Stimulated activated CD8-positive, alpha-beta memory T cell treated with anti-CD3 and anti-CD28 coated beads, Interleukin-7, amount 100 ng/mL, for 4 hours (primary cell): ENCODE measurements at places on chromosomes 11 and 22.

DNA sequence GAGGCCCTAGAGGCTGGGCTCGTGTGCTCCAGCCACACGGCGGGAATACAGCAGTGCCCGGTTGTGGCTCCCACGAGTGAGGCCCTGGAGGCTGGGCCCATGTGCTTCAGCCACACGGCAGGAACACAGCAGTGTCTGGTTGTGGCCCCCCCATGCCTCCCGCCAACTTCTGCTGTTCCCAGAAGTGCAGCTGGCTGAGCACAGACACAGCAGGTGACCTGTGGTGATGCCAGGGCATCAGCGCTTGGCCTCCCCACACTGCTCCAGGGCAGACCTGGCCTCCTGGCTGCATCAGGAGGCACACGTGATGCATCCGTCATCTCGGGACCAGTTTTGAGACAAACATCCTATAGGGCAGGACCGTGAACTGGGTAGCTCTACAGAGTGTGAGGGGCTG is 110.3 kb downstream of the KCNQ1OT1 start:
- no peak for DNase-seq

DNA sequence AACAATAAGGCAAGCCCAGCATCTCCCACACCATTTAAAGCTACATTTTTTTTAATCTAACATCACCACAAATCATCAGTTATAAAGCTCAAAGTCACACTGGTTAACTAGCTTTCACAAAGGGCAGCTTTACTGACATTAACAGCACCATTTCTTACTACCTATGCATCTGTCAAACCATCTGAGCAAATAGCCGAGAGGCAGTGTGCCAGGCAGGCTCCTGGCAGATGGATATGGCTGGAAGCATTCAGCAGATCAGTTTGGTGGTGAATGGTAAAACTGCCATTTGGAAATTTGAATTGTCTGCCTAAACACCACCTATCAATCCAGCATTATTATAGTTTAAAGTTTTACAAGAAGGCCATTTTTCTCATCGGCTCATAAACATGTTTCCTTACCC is 131.2 kb downstream of the TTC28 start:
- DNase-seq = no peak

GRCh38 chr11:46457659-46458424 is 66.3 kb upstream of the CHRM4 start:
- DNase-seq = no peak

DNA sequence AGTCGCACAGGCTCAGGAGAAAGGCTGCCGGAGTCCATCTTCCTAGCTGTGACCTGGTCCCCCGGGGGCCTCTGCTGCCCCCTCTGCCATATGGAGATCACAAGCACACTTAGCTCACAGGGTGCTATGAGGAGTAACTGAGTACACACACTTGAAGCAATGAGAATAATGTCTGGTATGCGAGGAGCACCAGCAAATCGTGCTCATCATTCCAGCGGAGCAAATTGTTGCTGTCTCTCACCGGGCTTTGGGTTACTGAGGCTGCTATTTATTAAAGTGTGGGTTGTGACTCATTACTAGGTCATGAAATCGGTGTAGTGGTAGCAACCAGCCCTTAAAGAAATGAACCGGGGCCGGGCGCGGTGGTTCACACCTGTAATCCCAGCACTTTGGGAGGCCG is 48.1 kb upstream of the EIF3D start:
- DNase-seq = no peak

DNA sequence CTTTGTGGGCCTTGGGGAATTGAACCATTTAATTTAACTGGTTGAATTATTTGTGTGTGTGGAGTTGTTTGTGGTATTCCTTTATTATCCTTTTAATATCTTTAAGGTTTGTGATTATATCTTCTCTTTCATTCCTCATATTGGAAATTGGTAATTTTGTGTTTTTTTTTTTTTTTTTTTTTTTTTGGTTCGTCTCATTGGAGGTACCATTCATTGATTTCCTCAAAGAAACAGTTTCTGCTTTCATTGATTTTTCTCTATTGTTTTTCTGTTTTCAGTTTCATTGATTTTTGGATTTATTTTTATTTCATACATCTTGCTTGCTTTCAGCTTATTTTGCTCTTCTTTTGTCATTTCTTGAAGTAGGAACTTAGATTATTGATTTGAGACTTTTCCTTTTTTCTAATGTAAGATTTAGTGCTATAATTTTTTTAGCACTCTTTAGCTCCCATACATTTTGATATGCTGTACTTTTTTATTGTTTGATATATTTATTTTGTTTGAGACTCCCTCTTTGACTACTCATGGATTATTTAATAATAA is 31.0 kb upstream of the MAPK1 start:
- no peak for DNase-seq

GRCh38 chr11:80529726-80530125 is 1088.9 kb upstream of the TENM4 start:
- DNase-seq = no peak

DNA sequence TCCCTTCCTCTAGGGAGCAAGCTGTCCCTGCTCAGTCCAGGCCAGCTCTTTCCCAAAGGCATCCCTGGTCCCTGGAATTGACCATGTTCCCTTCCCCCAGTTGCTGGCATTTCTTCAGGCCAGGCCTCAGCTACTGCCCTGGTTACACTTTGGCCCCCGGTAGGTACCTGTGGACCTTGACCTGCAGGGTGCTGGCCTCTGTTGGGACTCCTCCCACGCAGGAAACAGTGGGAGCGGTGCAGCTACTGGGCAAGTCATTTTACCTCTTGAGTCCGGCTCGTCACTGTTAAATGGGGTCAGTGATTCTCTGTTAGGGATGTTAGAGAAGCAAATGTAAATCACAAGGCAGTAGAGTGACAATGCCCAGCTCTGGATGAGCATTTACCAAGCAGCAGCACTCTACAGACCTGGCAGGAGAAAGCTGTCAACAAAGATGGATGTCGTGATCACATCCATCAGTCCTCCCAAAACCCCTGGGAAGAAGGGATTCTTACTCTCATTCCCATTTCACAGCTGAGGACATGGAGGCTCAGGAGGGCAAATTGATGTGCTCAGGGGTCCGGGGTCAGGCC is 16.9 kb downstream of the MYO7A start:
- DNase-seq = no peak

DNA sequence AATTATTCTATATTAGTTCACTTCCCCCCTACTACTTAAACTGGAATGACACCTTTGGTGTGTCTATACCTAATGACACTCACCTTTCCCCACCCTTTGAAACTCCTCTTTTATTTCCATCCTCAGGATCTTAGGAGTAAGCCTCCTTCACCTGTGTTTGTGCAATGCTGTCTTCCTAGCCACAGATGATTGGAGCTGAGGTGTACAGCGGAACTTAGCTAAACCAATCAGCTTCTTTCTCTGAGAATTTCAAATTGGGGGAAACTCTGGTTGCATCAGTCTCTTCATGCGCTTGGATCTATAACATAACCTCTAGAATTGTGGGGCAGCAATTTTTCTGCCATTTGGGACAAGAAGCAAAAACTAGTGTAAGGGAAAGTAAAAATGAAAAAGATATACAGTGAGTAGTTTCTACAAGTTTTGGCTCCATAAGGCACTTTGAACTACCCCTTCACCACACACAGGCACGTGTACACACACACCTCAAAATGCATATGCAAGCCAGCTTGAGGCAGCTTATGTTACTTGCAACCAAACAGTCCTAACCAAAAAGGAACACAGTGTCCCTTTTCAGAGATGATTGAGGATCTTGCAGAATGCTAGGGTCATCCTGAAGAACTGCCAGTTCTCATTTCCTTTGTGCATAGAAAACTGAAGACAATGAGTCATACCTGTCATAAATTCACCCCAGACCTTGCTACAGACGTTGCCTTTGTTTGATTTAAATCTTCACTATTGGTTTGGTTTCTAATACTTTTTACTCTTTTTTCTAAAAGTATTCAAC is 36.0 kb upstream of the LDLRAD3 start:
- DNase-seq = no peak

GRCh38 chr11:2318123-2318522 is 16.3 kb downstream of the TSPAN32 start:
- DNase-seq = no peak

DNA sequence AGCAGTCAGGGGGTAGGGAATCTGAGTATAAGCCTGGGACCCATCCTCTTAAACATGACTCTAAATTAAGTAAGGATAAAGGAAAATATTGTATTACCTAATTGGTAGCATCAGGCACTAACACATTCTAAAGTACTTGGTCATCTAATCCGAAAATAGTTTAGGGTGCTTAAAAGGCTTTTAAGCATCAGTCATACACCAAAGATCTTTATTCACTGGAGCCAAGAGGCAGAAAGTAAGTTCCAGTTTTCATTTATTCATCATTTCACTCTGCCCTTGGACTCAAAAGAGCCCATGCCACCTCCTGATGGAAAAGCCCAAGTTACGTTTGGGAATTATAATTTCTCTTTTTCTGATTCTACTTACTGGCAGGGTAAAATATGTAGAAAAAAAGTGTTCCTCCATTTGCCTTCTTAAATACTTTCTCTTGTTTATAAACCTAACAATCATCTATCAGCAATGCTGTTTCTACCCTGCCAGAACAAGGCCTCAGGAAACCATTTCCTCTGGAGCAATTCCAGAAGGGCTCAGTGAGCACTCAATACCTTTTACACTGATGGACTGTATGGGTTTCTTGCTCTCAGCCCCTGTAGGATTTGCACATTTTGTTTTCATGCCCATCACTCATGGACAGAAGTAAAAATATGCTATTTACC is 120.1 kb upstream of the SLC5A12 start:
- no peak for DNase-seq

DNA sequence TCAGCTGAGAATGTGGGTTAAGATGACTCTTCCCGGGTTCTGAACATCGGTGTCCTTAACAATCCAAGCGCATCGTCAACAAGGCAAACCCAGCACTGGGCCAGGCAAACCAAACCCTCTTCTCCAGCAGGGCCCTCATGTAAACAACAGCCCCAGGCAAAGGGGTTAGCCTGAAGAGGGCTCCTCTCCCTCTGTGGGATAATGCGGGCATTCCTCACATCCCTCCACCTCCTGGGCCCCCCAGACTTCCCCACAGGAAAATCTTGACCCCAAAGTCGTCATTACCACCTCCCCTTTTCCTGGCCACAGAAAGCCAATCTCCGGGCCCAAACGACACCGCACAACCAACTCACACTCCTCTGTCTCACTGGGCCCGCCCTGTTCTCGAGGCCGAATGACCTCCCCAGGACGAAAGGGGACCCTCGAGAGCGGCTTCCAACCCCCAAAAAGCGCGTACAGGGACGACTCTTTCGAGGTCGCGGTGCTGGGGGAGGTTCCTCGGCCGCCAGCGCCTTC is 566 bp downstream of the DDB1 start:
- no peak for DNase-seq

DNA sequence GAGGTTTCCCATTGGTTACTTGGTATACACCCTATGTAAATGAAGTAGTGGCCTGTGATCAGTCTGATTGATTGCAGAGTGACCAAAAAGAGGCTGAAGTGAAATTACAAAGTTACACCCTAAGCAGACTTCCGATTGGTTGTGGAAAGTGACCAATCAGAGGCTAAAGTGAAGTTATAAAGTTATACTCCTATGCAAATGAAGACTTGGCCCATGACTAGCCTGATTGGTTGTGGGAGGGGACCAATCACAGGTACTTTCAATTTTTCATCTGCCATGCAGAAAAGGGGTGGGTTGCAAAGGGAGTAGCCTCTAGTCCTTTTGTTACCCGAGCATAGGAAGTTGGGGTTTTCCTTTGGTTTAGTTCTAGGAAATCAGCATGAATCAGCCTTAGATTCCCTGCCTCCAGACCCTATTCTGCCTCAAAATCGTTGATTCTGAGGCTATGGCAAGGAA is 18.1 kb upstream of the CSTF3 start:
- no peak for DNase-seq

DNA sequence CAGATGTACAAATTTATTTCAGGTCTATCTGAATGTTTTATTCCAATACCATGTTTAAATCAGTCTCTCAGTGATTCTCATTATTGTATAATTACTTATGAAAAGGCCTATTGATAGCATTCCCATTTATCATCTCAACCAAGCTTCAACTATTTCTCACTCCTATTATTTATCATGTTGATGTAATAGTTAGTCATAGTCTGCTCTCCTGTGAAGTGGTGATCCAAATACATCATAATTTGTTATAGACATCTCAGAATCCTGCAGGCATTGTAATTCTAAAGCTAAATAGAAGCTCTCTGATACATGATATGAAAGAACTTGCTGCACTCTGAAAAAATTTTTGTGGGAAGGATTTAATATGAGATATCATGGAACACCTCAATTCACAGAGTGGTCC is 21.8 kb upstream of the OR8G1 start:
- DNase-seq = no peak

- no peak for DNase-seq
Observed at GRCh38 chr11:63770763-63771162, 2.2 kb upstream of the ZFTA start.

DNA sequence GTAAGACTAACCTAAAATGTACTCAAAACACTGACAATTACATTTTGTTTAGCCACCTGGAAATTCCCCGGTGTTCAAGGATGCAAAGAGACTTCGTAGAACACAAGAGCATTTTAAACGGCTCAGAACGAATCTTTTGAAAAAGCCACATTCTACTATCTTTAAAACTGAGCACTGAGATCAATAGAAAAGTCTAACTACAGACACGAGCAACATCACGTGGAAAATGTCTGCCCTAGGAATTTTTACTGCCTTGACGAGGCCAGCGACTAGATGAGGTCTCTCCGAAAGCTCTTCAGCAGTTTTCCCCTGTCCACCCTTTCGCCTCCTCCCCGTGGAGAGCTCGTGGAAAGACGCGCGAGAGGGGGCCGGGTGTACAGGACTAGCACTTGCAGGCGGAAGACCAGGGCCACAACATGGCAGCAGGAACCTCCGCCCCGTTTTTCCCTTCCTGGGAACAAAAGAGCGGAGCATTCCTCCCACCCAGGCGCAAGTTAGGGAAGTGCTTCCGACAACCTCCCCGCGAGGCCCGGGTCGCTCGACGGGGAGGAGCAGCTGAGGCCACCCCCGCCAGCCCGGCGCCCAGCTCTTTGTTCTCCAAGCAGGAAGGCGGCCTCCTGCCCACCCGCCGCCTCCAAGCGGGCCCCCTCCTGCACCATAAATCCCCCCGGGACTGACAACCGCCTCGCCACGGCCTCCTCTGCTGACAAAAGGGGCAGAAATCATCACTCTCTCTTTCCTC is 1.1 kb downstream of the EIF4G2 start:
- peak; percentile 49 for DNase-seq

DNA sequence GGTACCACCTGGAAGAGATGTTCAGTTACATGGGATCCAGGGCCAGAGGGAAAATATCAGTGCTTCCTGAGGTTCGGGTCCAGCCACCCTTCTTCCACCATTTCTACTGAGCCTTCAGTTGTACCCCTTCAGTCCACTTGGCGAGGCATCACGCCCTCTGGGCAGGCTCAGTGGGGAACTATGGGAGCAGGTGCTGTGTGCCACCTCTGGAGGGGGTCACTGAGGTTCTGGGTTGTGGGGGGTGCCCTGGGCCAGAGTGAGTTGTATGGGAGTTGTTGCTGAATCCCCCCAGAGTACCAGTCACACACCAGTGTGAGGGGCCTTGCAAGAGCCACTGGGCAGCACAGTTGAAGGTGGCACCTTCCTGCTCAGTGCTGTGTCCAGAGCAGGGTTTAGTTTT is 2.7 kb upstream of the SREBF2 start:
- DNase-seq = no peak

GRCh38 chr11:74686792-74687191 is 44.4 kb downstream of the CHRDL2 start:
- DNase-seq = no peak
